Right cardiac atrium (tissue), 5 donors: ENCODE measurements at places on chromosomes 3 and 15. TPM values are rescaled to one million over a fixed set of nuclear protein-coding genes. Genes with fewer than 3 reads are reported as not detected.

DNA sequence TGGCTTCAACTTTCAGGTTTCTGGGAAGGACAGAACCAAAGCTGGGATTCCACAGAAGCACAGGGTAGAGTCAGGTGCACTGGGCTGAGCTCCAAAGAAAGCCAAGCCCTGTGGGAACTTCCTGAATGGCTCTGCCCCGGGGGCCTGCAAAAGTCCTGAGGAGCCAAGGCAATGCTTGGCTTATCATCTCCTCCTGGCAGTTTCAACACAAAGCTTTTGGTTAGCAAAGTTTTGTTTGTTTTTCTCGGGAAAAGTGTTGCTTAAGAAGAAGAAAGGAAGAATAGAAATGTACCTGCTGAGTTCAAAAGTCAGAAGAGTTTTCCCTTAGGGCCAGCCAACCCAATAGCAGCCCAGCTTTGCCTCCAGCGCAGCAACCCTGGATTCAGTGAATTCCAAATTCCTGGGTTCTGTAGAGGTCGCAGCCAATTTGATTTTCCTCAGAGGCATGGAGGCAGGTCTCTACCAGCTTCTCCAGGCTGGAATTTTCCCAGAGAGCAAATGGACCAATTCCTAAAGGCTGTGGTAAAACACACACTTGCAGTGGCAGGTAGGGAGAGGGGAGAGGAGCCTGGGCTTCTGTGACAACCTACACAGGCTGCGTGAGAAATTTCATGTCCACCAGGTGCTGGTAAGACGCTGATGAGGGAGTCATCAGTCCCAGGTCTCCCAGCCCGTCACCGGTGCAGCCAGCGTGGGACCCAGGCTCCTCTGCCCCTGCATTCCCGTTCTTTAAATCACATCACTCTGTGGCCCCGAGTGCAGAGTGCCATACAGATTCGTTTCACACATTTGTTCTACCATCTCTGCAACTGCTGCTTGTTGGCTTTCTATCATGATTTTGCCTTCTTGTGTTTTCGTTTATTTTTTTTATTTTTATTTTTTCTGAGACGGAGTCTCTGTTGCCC lies 54.3 kb upstream of the SNRPA1 start:
- DNase-seq: no peak

DNA sequence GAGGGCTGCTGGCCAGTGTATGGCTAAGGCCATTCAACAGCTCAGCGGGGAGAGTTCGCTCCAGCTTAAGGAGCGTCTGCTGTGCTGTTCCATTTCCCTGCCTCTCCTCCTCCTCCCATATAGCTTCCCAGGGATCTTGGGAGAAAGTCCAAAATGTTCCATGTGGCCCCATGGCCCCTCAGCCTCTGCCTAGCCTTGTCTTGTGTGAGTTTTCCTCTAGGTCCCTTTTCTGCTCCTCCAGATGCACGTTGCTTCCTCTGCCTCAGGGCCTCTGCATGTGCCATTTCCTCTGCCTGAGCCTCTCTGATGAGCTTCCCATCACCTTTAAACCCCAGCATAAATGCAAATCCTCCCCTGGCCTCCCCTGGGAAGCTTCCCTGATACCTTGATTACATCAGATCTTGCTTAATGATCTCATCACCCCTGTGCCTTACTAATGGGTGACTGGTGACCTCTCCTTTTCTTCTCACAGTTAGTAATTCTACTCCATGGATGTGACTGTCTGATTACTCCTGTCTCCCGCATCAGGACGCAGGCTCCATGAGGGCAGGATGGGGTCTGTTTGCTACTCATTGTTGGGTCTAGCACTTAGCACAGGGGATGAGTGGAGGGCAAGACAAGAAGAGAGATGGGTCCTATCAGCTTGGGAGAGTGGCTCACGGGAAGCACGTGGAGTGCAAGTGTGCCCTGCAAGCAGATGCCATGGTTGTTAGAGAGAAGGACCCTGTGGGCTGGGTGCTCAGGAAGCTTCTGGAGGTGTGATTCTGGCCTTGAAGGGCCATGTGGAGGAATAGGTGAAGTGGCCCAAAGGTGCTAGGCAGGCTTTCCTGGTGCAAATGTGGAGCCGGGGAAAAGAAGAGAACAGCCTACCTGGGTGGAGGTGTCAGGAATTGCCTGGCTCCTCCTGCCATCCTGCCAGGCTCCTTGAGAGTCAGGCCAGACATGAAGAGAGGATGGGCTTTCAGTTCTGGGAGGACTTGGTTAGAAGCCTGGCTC lies 23.8 kb downstream of the ITGA11 start:
- no peak for DNase-seq

GRCh38 chr3:141795276-141795675 lies 32.1 kb downstream of the GRK7 start:
- DNase-seq: no peak

DNA sequence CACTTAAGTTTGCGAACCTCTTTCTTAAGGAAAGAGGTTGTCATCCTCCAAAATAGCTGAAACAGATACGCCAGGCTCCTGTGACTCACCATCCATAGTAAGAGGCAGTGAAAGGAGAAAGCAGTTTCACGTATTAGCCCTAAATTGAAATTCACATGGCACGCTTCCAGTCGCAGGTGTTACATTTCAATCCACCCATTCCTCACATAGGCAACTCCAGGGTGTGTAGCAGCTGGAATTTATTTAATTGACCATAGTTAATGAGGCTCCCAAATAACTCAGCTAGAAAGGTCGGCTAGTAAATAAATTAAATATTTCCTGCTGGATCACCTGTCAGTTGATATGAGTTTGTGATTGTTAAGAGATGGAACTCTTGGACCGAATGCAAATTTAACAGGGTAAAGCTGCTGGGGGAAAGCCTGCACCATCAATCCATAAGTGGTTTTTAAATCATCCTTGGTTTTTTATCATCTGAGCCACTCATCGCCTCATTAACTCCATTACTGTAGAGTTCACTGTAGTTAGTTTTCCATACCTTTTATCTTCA lies 19.6 kb downstream of the NSUN3 start:
- no peak for DNase-seq

Gene CYP11A1
- polyA plus RNA-seq: 0.66 TPM

DNA sequence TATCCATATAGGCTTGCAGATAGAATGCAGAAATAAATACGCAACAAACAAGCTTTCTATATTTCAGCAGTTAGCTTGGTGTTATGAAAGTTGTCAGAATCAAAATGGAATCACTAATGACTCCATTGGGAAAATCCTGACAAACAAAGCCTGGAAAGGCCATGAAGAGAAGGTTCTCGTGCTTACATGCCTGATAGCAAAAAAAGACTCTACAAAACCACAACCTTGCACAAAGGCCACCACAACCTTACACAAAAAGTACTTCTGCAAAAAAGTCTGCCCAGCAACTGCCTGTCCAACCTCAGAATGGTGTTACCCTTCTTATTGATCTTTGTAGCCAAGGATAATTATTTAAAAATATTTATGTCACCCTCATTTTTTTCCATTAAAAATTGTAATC lies 14.4 kb upstream of the PLSCR1 start:
- DNase-seq: no peak

Gene NMB
- 6.9 TPM for polyA plus RNA-seq

DNA sequence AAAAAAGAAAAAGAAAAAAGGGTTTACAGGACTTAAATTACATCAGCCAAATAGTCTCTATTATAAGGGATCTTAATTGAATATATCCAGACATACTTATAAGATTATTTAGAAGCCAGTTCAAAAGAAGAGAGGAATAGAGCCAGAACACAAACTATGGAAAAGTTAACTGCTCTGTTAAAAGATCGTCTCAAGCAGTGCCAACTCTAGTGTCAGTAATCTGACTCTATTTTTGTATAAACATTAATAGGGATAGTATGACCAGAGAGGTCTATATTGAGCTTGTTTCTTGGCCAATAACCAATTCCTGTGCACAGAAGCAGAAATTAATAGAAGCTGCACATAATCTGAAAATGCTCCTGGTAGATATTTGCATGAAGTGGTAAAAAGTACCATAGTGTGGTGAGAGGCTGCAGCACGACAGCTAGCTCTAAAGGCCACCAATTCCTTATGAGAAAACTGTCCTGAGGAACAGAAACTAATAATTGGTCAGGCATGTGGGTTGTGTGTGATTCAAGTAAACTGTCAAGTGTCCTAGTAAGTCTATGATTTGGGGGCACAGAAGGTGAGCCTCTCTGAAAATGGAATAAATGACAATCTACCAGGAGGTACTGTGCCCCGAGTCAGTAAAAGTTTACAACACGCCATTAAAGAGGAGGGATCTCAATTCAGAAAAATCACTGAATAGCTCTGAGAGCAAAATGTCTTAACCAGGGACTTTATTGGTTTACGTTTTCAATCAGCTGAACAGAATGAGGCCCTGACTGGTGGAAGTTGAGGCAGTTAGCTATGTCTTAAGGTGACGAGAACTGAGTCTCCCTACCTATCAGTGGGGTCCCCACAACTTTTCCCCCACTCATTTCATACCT lies 51.5 kb upstream of the NANOGP8 start:
- no peak for DNase-seq

DNA sequence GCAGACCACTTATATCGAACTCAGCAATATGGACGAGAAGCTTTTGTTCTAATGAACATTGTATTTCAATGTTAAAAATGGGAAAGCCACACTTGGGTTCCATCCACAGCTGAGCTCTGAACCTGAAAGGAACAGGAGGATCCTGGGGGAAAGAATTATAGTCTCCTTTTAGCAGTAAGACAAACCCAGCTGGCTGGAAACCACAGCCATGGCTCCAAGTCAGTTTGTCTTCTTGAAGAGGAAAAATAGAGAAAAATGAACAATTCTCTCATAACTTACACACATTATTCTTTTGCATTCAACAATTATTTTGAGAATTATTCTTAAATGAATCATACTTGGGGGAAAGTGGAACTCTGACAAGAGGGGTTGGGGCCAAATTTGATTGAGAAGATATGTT lies 149.2 kb upstream of the VEPH1 start:
- DNase-seq: no peak

- no peak for DNase-seq
These were observed 383.0 kb downstream of the NTRK3 start for GRCh38 chr15:87873516-87873915.

Gene CKMT1A
- 1.8 TPM for polyA plus RNA-seq

Gene AQP9
- 0.16 TPM for polyA plus RNA-seq

GRCh38 chr3:27596334-27596841 lies 112.2 kb upstream of the SLC4A7 start:
- no peak for DNase-seq

Gene SEMA6D
- 6.5 TPM for polyA plus RNA-seq

Gene GPX1
- polyA plus RNA-seq: 258 TPM

Gene TRIM42
- not detected for polyA plus RNA-seq

DNA sequence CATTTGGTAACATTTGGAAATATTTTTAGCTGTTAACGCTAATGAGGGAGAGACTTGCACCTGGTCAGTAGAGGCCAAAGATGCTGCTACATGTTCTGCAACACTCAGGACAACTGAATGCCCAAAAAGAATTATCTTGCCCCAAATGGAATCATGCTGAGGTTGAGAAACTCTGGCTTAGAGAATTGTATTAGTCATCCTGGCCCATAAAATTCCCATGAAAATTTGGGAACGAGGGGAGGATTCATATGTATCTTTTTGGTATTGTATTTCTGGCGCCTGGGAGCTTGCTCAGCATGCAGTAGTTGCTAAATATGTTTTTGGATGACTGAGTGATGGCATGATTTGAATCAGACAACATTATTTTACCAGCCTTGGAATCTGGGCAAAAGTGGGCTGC lies 59.9 kb downstream of the CHL1 start:
- DNase-seq: no peak

- no peak for DNase-seq
These were observed 269.7 kb upstream of the SOX2 start for GRCh38 chr3:181442066-181442465.

DNA sequence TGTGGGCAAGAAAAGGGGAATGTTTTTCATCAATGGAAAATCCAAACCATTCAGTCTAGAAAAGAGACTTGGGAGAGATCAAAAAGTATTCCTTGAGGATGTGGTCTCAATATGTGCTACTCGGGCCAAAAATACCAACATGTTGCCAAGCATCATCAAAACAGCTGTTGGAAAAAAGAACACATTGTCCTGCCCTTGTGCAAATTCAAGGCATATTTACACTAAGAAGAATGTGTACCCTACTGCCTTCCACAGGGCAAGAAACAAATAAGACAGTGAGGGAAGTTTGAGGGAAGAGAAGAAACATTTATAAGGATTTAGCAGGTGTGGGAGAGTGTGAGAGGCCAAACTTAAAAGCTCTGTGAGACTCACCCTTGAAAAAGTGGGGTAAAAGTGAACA lies 252.1 kb downstream of the NTRK3 start:
- no peak for DNase-seq

Gene TMEM108
- 5.2 TPM for polyA plus RNA-seq

DNA sequence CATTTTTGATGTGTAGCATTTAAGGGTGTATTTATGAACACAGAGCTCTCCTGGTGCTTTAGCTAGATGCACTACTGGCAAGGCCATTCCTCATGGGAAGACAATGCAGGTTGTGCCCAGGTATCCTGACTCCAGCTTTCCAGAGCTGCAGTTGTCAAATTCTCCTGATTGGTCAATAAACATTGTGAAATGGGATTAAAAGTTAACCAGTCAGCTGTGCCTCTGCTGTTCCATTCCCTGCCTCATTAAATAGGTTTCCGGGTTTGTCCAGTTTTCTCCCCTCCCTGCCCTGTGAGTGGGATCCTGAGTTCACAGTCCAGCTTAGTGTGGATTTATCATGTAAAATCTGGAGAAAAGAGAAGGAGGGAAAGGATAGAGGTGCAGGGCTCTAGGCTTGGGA lies 207.3 kb downstream of the SQOR start:
- DNase-seq: no peak

Gene MUC20
- polyA plus RNA-seq: 1.7 TPM
